ENCODE measurements at places on chromosomes 1 and 21.

DNA sequence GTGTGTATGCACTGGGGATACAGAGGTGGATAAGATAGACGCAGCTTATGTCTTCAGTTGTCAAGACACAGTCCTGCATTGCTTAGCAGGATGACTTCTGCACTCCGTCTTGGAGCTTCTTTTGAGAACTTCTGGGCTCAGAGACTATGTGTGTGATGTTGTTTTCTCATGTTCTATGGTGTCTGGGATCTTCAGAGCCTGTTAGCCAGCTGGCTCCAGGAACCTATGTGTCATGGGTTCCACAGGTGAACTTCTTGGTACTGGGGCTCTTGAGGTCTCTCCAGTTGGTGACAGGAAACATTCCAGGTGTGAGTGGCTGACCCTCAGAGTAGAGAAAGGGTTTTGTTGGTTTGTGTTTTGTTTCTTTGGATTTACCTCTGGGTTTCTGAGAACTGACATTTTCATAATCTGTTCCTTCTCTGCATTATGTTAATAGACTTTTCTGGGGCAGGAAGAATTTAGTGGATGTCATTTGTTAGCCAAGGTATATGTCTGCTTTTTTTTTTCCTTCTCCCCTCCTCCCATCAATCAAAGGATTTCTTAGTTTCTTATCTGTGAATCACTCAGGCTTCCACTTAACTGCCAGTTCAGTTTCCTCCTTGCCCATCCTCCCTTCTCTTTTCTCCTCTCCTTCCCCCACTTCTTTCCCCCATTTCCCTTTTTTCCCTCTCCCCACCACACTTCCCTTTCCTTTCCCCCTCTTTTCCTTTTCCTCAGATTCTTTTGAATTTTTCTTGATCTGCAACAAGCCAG, 18.1 kb downstream of the FGGY start:
- DNase-seq, result no peak

GRCh38 chr1:229031061-229031460, 239.8 kb upstream of the RAB4A start:
- DNase-seq, result no peak

DNA sequence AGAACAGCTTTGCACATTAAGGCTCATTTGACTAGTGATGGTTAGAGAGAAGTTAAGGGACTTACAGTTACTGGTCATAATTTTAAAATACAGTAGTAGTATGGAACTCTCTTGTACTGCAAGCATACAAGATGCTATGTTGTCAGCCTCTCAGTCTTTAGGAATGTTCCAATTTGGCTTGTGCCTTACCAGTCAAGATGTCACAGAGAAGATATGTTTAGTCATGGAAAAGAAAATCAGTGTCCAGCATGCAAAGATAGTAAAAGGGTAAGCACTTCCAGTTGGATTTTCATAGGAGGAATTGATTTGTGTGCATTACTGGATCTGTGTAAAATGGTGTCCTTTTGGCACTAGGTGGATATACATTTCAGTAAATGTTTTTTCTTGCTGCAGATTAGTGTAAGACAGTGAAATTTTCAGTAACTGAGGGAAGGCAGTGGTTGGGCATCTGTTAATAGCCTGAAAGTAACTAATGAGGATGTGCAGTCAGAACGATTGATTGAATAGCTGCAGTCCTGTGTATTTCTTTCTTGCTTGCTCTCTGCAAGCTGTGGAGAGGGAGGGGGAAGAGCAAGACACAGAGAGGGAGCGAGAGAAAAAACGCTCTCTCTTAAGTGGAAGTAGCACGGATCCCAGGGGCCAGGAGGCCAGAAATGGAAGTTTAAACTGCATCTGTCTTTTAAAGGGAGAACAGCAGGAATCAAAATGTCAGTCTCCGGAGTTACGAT, 108.2 kb downstream of the CLEC20A start:
- DNase-seq, result no peak

DNA sequence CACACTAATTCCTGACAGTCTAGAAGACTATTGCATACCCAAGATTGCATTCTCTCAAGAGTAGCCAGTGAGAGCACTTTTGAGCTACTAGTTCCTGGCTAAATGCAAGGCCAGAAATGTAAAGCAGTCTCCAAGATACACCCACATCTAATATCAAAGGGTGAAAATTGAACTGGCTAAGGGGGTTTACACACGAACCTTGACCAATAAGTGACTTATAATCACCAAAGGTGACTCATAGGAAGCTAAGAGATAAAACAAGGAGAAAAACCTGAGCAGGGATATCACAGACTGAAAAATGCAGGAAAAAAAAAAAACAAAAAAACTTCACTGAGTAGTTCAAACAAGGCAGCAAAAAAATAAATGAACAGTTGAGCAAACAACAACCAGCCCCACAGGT, 172.2 kb upstream of the RRP15 start:
- no peak for DNase-seq

GRCh38 chr1:16254263-16254928, 17.4 kb upstream of the CPLANE2 start:
- no peak for DNase-seq

DNA sequence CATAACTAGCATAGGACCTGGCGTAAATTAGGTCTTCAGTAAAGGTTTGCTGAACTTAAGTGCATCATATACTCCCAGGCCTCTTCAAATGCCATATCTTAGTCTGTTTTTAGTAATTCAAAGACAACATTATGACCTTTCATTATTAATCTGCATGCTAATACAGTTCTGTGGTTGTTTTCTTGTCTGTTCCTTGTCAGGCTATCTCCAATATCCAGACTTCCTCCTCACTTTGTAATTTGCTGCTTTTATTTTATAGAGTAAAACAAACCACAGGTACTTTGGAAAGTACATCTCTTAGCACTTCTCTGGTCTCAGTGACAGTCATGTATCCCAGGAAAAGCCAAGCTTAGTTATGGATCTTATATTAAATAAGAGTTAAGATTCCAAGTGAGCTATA, 65.1 kb upstream of the BMP8A start:
- DNase-seq, result no peak

DNA sequence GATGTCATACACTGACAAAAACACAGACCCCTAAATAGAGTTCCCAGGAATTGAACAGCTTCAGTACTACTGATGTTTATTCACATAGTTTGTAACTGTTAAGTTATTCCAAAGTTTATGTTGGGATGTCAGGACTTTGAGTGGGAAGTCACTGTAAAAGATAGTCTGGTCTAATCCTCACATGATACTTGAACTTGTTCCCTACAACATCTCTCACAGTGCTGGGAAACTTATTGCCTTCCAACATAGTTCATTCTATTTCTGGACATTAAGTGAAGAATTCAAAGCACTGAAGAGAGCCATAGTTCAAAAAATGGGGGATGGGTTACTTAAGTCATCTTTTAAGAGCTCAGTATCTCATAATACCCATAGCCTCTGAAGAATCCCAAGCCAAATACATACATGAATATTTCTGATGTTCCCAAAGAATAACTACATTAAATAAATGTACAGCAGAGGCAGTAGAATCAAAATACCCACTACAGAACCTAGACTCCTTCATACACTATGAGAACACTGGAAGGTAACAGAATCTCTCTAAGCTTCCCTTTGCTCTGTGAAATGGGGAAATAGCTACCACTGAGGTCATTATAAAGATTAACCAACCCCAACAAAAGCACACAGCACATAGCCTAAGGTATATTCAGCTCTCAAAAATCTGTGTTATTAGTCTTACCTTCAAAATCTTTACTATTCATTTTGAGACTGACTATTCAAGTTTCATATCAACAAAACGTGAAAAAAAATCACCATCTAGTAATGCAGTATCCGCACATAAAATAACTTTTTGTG, 81.4 kb downstream of the ESRRG start:
- no peak for DNase-seq

- no peak for DNase-seq
Measured at GRCh38 chr1:1550591-1551432, 10.4 kb upstream of the TMEM240 start.

DNA sequence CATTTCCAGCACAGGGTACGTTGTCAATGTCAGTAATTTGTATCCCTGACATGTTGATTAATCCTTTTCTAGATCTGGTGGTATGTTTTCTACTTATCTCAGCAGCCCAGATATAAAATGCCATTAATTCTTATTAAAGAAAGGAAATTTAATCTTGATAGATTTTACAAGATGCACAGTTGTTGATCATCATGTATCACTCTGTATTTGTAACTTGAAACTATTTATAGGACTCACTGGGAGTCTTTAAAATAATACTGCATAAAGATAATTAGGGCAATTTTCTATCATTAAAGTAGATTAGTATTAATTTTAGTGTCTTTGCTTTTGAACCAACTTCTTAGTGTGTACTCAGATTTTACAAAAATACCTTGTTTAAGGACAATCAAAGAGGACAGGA, 84.9 kb downstream of the GREM2 start:
- DNase-seq, result peak; percentile 52

GRCh38 chr1:110082477-110082876, 12.0 kb upstream of the ALX3 start:
- no peak for DNase-seq

DNA sequence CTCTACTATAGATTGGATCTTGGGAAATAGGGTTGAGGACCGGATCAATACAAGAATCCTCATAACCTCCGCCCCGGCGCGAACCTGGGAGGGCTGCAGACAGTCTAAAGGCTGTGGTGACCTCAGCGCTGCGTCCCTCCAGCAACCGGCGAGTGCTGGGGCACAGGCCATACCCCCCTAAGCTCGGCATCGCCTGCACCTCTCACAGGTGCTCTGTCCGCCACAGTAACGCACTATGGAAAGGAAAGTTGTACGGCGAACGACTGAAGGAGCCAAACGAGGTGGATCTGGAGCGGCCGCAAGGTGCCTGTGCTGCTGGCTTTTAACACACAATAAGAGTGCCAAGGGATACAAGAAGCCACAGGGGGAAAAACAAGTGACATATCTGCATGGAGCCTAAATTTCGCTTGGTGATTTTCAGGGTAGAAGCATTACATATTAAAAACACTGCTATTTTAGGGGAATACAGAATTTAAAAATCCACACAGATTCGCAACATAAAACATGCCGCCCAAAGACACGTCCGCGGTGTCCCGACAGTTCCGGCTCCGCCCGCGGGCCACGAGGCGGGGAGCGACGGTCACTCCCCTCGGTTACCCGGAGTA, 1.4 kb upstream of the RBM15 start:
- DNase-seq, result no peak

DNA sequence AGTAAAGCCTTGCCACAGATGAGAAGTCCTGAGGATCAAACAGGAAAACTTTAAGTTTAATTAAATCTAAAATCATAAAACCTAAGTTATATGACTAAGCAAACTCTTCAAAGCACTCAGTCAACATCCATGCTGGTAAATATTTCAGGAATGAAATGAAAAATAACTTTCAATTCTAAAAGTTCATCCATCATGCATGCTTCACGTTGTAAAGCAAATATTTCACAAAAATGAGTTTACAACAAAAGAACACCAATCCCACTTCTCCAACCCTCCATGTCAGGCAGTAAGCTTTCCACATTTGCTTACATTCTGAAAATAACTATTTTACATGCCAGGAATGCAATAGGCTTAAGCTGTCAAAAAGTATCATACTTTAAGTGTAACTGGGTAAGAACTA, 16.8 kb downstream of the APP start:
- no peak for DNase-seq

DNA sequence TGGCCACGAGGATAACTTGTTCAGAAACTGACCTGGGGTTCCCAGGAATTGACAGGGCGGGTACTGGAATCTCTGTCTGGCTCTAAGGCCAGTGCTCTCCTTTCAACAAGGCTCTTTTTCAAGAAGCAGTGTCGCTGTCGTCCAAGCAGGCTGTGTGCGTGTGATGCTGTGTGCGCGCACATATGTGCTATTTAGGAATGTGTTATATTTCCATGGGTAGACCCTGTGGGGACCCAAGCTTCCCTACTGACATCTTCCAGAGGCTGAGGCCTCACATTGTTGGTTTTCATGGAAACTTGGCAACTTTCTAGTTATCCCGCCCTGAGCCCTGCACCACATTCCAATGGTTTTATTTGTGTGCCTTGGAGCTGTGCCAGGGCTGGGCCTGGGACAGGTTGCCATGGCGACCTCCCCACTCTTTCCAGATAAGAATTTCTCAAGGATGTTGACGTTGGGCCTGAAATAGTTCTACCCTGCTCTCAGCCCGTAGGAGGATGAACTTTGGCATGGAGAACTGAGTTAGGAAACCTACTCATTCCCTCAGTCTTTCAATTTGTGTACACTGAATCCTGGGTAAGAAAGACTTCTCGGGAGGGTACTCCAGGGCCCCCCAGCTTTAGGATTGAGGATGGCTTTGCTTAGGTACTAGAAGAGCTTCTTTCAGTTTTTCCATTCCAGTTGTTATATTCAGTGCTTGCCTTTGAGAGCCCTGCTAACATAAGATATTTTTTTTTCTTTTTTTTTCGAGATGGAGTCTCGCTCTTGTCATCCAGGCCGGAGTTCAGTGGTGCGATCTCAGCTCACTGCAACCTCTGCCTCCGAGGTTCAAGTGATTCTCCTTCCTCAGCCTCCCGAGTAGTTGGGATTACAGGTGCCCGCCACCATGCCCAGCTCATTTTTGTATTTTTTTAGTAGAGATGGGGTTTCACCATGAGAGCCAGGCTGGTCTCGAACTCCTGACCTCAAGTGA, 38.8 kb upstream of the SRSF10 start:
- no peak for DNase-seq

- peak; percentile 97 for DNase-seq
Measured at GRCh38 chr1:24705260-24706073, 39.8 kb upstream of the CLIC4 start.

Data from NCI-H1436 treated with DMSO at 0.1 percent for 48 hours (cell line).